ENCODE measurements at places on chromosomes 7 and 10.

GRCh38 chr7:102072636-102073209 lies 213.9 kb upstream of the SH2B2 start:
- no peak for DNase-seq

- no peak for DNase-seq
These were observed 630.7 kb upstream of the AUTS2 start for GRCh38 chr7:68967598-68967997.

GRCh38 chr10:24596217-24596930 lies 127.3 kb downstream of the ARHGAP21 start:
- no peak for DNase-seq

GRCh38 chr10:128049226-128050120 lies 76.8 kb downstream of the MKI67 start:
- no peak for DNase-seq

Measured in activated T-cell treated with anti-CD3 and anti-CD28 coated beads, Interleukin-2, amount 50 U/mL, for 1 hour (primary cell).